ENCODE measurements at places on chromosomes 7 and 10.

DNA sequence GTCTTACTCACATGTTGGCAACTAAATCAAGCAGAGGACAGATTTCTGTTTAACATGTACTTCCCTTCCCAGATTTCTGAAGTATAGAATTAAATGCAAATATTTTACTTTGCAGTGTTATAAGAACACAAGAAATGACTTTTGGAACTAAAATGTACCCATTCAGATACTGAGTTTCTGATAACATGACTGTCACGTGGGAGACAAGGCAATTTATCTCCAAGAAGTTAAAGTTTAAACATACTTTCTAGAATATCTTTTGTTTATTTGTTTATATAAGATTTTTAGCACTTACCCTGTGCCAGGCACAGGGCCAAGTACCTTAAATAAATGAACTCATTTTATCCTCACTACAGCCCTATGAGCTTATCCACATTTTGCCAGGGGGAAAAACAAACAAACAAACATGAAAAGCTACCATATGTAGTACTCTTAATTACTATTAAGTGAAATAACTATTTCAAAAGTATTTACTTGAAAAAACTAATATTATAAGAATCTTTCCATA, 807.1 kb upstream of the KCND2 start:
- no peak for DNase-seq

GRCh38 chr10:13349463-13350274, 1.6 kb upstream of the SEPHS1 start:
- DNase-seq, result peak; percentile 10

DNA sequence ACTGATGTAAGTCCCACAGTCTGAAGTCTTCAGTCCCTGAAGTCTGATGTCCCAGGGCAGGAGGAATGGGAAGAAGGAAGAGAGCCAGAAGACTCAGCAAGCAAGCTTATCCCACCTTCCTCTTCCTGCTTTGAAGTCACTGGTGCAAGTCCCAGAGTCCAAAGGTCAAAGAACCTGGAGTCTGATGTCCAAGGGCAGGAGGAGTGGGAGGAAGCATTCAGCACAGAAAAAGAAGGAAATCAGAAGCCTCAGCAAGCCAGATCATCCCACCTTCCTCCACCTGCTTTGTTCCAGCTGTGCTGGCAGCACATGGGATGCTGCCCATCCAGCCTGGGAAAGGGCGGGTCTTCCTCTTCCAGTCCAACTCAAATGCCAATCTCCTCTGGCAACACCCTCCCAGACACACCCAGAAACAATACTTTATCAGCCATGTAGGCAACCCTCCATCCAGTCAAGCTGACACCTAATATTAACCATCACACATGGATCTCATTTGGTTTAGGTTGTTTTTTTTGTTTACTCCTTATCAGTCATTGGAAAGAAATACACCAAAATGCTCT, 50.9 kb downstream of the ADAM12 start:
- no peak for DNase-seq

GRCh38 chr7:98110249-98111022, 3.8 kb downstream of the LMTK2 start:
- DNase-seq, result no peak

DNA sequence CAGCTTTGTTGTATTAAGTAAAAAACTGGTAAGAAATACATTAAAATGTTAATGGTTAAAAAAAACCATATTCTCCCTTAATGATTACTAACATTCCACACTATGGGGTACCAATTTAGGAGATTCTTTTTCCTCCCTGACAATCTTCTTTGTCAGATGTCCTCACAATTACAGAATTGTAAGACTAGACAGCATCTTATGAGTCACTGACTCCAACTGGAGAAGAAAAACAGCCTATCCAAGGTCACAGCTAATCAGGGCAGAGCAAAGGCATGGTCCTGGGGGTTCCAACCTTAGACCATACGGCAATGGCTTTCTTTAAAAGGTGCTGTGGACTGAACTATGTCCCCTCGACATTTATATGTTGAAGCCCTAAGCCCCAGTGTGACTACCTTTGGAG, 127.6 kb downstream of the DLG5 start:
- DNase-seq, result no peak

DNA sequence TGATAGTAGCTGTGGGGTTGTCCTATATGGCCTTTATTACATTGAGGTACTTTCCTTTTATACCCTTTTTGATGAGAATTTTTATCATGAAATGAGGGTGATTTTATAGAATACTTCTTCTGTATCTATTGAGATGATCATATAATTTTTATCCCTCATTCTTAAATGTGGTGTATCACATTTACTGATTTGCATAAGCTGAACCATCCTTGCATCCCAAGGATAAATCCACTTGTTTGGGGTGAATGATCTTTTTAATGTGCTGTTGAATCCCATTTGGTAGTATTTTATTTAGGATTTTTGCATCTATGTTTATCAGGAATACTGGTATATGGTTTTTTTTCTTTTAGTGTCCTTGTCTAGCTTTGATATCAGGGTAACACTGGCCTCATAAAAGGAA, 84.5 kb upstream of the IL6 start:
- DNase-seq, result no peak

- DNase-seq, result no peak
Measured at GRCh38 chr10:99920901-99921300, 88.8 kb downstream of the DNMBP start.

GRCh38 chr10:13143766-13144165, 17.6 kb upstream of the MCM10 start:
- no peak for DNase-seq

GRCh38 chr7:71348821-71349681, 217.1 kb downstream of the GALNT17 start:
- no peak for DNase-seq

GRCh38 chr7:11478426-11478825, 353.6 kb downstream of the THSD7A start:
- DNase-seq, result no peak

DNA sequence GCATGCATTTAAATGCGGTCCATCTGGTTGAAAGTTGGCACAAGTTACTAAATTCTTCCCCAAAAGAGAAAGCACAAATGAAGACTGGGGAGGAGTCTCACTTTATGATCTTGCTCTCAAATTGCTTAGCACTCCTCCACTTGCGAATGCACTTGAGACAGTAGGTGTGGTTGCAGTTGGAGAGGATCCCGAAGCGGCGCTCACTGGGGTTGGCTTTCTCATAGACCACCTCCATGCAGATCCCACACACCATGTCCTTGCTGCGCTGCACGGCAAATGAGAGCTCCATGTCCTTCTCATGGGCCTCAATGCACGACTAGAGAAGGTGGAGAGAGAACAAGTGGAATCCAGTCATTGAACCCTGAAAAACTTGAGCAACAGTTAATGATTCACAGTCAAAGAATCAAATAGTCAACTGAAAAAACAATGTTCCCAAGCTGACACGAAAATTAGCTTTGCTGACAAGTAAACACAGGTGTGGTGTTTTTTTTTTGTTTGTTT, 22.7 kb downstream of the MKRN1 start:
- DNase-seq, result no peak

GRCh38 chr7:46525876-46526275, 604.8 kb upstream of the IGFBP3 start:
- DNase-seq, result no peak

GRCh38 chr10:89707372-89707771, 6.0 kb downstream of the KIF20B start:
- no peak for DNase-seq

GRCh38 chr7:158740013-158740656, 35.5 kb upstream of the NCAPG2 start:
- peak; percentile 89 for DNase-seq

- no peak for DNase-seq
Measured at GRCh38 chr10:53209944-53210611, 437.5 kb upstream of the MBL2 start.

GRCh38 chr7:2354939-2355704, 495 bp downstream of the EIF3B start:
- DNase-seq, result peak; percentile 22

- DNase-seq, result no peak
Measured at GRCh38 chr10:46309511-46310142, 22.8 kb downstream of the ANTXRL start.

GRCh38 chr7:81298951-81299666, 380.3 kb upstream of the SEMA3C start:
- DNase-seq, result no peak

Measured in HL-60 (cell line).